ENCODE measurements at places on chromosomes 12 and 14.

GRCh38 chr14:63203618-63204406 is 431 bp upstream of the RHOJ start:
- no peak for DNase-seq

- no peak for DNase-seq
Measured at GRCh38 chr12:131008913-131009270, 55.2 kb downstream of the ADGRD1 start.

DNA sequence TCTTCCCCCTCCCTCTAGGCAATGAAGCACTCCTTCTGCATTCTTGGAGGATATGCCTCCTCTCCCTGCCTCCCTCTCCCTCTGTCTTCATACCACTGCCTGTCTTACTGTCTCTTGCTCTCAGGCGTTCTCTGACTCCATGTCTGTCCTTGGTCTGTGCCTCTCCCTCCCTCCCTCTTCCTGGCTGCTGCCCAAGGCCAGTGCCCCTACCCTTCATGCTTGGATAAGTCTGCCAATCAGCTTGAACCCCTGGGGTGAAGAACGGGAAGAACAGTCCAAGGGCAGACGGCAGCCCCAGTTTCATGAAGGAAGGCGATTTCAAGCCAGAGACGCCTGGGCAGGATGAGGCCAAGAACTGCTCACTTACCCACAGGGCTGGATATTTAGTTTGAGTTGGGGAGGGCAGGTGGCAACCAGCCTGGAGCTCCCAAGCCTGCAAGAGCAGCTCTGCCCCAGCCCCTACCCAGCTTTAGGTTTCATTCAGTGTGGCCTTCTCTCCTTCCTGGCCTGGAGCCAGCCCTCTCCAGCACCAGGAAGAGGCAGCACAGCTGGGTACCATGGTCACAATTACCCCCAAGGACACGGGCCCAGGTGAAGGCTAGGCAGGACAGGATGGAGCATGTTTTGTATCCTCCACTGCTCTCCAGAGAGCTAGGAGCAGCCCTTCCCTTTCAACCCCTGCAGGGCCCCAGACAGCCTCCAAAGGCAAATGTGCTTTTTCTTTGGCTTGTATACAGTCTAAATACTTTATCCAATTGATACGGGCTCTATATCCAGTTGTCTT is 35.8 kb upstream of the LTBP2 start:
- DNase-seq, result no peak

GRCh38 chr14:82091097-82091496 is 557.4 kb upstream of the SEL1L start:
- no peak for DNase-seq

GRCh38 chr14:41446008-41446407 is 160.7 kb upstream of the LRFN5 start:
- DNase-seq, result no peak

DNA sequence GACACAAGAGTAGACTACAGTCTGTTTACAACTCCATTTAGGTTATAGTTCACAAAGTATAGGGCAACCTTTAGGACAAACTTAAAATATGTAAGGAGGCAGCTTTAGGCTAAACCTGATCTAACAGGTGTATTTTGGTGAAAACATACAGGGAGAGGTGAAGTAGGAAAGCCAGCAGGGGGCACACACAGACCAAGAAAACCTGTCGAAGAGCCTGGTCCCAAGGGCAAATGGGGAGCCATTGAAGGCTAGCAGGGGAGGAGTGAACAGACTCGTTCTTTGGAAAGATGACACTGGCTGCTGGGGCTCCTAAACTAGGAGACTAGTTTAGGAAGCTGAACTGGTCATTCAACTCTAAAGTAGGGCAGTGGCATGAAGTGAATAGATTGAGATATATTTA is 138.8 kb upstream of the WSCD2 start:
- DNase-seq, result no peak

DNA sequence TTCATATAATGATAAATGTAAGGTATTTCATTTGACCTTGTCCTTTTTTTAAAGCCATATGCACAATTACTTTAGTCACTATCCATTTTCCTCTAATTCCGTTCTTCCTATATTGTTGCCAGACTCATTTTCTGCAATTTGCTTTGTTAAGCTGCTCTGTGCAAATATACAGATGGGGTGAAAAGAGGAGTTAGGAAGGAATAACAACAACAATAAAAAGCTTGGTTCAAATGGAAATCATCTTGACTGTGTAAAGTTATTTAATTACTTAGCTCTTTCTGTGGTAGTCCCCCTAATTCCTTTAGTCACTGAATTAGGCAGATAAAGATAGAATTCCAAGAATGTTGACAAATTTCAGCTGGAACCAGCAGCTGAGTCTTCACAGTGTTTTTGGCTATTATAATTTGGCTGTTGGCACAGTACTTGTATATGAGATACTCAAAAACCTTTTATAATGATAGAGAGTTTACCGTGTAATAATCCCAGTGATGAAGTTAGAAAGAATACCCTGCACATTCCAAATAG is 838.0 kb downstream of the RPS29 start:
- DNase-seq, result no peak

- no peak for DNase-seq
Measured at GRCh38 chr14:87450193-87450592, 542.8 kb downstream of the GALC start.

- no peak for DNase-seq
Measured at GRCh38 chr14:52640137-52640536, 55.2 kb downstream of the ERO1A start.

- no peak for DNase-seq
Measured at GRCh38 chr14:64843548-64843947, 36.2 kb downstream of the SPTB start.
